Hepatocyte (in vitro differentiated cells): ENCODE measurements at places on chromosomes 12 and 14. TPM values are rescaled to one million over a fixed set of nuclear protein-coding genes. Genes with fewer than 3 reads are reported as not detected.

GRCh38 chr12:1533602-1534304, 60.6 kb downstream of the FBXL14 start:
- DNase-seq = no peak

DNA sequence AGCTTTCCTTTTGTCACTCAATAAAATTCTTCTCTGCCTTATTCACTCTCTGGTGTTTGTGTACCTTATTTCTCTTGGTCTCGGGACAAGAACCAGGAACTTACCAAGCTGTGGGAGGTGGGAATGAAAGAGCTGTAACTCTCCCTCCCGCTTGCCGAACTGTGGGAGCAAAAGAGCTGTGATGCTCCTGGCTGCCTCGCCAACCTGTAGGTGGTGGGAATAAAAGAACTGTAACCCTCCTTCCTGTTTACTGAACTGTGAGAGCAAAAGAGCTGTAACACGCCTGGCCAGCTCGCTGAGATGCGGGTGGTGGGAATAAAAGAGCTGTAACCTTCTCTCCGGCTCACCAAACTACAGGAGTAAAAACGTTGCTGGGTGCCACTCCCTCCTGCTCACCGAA, 314.1 kb upstream of the LRIG3 start:
- DNase-seq = no peak

The ASCL1 gene
- 1.6 and 1.7 TPM in 2 replicates for total RNA-seq

DNA sequence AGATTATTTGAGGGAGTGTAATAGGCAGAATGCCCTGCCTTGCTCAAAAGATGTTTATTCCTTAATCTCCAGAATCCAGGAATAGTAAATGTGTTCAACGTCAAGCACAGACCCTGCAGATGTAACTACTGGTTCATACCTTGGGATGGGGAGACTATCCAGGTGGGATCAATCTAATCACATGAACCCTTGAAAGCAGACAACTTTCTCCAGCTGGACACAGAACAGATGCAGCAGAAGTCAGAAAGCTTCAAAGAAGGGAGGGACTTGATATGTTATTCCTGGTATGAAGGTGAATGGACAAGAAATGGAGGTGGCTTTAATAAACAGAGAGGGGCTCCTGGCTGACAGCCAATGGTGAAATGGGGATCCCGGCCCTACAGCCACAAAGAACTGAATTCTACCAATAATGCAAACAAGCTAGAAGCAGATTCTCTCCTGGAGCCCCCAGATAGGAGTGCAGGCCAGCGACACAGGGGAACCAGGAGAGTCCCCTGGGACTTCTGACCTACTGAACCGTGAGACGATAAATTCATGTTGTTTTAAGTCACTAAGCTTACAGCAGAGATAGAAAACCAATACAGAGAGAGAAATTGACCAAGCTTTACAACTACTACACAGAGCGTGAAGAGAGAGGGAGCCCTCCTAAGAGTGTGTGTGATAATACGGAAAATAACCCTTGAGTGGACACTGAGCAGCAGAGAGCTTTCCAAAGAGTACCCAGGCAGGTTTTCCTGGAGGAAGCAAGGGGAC, 133.5 kb upstream of the TMEM132C start:
- no peak for DNase-seq

GRCh38 chr12:30622509-30622908, 73.2 kb downstream of the IPO8 start:
- no peak for DNase-seq

- no peak for DNase-seq
These were observed 23.0 kb upstream of the HECTD1 start for GRCh38 chr14:31230573-31230958.

The CNIH1 gene
- total RNA-seq = 291 and 320 TPM in 2 replicates

GRCh38 chr14:81400852-81401251, 728 bp upstream of the STON2 start:
- peak; percentile 51 for DNase-seq

DNA sequence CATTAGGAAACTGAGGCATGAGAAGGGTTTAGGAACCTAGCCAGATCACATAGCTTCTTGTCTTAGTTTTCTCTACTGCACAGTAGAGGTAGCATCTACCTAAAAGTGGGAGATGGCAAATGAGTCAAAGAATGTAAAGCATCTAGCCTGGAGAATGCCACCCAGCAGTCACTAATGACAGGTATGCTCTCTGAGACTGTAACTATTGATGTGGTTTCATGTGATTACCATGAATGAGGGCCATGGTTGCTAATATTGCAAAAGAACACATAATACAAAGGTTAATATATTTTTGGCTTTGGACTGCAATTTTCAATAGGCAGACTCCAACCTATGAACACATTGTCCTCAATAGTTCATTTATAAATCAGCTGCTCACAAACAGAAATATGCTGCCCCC, 389.9 kb downstream of the GRIN2B start:
- no peak for DNase-seq

- DNase-seq = no peak
These were observed 43.4 kb downstream of the SH2B3 start for GRCh38 chr12:111448846-111449790.

GRCh38 chr14:103123634-103124500, 606 bp downstream of the TNFAIP2 start:
- peak; percentile 60 for DNase-seq

The SLC35E3 gene
- 3.3 and 3.5 TPM in 2 replicates for total RNA-seq

The KRT77 gene
- total RNA-seq = not detected in 2 replicates

GRCh38 chr14:34030864-34031263, 80.0 kb upstream of the EGLN3 start:
- DNase-seq = peak; percentile 37

The TMPRSS12 gene
- total RNA-seq = not detected in 2 replicates

GRCh38 chr12:95978351-95978750, 17.8 kb downstream of the HAL start:
- no peak for DNase-seq

DNA sequence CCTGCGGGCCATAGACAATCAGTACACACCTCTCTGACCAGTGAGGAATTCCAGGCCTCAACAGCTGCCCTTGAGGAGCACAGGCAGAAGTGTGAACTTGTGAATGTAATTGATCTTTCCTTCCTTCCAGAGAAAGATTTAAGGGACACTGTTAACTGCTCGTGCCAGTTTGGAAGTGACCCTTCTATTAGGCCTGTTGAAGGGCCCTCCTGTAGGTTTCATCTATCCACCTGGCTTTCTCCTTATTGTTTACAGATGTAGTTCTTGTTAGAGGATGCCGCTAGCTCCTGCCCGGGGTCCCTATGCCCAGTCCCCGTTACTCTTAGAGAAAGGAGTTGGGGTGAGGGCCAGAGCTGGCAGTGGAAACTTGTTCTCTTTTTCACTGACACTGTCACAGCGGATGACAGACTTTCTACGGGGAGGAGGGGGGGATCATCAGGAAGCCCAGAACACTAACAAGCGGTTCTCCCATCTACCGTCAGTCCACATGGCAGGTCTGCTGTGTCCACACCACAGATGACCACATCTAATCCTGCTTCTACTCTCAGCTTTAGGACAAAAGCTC, 42.6 kb downstream of the SH2B3 start:
- DNase-seq = no peak

The MDP1 gene
- total RNA-seq = 8.0 and 12.2 TPM in 2 replicates

GRCh38 chr14:24339284-24340151, at the start of gene RIPK3:
Gene RIPK3 (minus strand): TSS chr14:24339991. CDS start chr14:24339826, 165 bp downstream.
- DNase-seq = peak; percentile 70

DNA sequence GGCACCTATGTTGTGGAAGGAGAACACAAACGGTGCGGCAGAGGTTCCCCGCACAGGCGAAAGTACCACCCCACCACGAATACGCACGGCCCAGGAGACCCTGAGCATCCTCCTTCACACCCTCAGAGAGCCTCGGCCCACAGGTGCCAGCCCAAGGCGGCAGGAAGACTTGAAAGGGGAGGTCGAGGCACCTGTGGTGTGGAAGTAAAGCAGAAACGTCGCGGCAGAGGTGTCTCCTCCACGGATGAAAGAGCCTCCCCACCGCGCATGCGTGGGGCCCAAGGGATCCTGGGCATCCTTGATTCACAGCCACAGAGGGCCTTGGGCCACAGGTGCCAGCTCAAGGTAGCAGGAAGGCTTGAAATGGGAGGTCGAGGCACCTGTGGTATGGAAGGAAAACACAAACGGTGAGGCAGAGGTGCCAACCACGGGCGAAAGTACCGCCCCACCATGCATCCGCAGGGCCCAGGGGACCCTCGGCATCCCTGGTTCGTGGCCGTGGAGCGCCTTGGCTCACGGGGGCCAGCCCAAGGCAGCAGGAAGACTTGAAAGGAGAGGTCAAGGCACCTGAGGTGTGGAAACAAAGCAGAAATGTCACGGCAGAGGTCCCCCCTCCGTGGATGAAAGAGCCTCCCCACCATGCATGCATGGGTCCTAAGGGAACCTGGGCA, 380.1 kb downstream of the ALG10 start:
- peak; percentile 3 for DNase-seq

DNA sequence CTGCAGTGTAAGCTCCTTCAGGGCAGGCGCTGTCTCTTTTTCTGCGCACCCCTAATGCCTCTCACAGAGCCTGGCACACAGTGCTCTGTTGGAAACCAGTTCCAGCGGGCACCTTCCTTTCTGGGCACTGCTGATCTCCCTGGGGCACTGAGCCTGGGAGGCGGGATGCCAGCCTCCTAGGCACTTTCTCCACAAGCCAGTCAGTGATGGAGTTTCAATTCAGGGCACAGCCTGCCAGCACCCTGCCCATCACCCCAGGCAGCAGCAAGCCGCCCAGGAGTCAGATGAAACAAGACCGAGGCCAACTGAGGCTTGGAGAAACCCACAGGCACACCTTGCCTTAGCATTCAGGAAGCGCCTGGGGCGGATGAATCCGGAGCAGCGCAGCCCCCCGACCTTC, 5.7 kb upstream of the CTDSP2 start:
- no peak for DNase-seq

- peak; percentile 16 for DNase-seq
These were observed 26.7 kb upstream of the WSCD2 start for GRCh38 chr12:108102363-108102762.

The NXPH4 gene
- total RNA-seq = 0.52 and 1.1 TPM in 2 replicates

DNA sequence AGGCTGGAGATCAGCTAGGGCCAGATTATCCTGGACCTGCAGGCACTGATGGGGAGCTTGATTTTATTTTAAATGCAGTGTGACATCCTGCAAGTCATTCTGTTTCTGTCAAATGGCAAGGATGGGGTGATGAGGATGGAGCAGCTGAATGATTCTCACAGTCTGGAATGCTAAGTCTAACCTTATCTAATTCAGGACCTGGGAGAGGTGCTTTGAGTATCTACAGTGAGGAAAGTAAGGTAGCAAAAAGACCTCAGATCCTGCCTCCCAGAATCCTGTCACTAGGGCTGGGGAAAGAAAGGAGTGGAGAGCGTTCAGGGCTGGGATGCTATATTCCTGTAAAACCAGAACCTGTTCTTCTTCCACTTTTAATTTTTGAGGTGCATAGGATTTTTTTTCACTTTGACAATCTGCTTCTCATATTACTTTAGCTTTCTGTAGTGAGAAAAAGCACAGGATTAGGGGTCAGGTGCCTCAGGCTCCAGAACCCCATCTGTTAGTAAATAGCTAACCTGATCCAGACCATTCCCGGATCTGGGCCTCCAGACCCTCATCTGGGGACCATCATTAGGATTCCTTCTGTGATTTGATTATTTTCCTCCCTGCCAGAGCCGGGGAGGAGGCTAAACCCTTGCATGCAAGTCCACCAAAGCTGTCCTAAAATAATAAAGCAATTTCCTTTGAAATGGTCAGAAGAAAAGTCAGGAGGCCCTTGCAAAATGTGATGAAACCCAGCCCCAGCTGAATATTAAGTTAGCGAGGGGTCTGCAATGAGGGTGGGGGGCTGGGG, 54.7 kb downstream of the ASCL1 start:
- no peak for DNase-seq

GRCh38 chr12:46390304-46390703, 17.7 kb upstream of the SLC38A2 start:
- no peak for DNase-seq
